Muscle of leg (tissue), 16 donors: ENCODE measurements at places on chromosomes 7 and 10. TPM values are rescaled to one million over a fixed set of nuclear protein-coding genes. Genes with fewer than 3 reads are reported as not detected.

C7orf57 gene
- 0.09 TPM for total RNA-seq

LIPN gene
- total RNA-seq: not detected

SH2B2 gene
- total RNA-seq: 4.4 TPM

MOGAT3 gene
- not detected for total RNA-seq

MALRD1 gene
- total RNA-seq: 2.7 TPM

FAM25G gene
- not detected for total RNA-seq

RBP3 gene
- total RNA-seq: not detected

KCND2 gene
- total RNA-seq: 1.3 TPM

NKX2-3 gene
- 0.62 TPM for total RNA-seq

GNAT3 gene
- not detected for total RNA-seq

MET gene
- total RNA-seq: 19.6 TPM

PDE6C gene
- not detected for total RNA-seq

MMRN2 gene
- total RNA-seq: 23.1 TPM

CRYGN gene
- 0.09 TPM for total RNA-seq

FGL2 gene
- 21.7 TPM for total RNA-seq

CYP26A1 gene
- 1.8 TPM for total RNA-seq

SH3PXD2A gene
- 33.2 TPM for total RNA-seq

GNA12 gene
- total RNA-seq: 6.6 TPM

PAX4 gene
- not detected for total RNA-seq

ANKRD61 gene
- 0.22 TPM for total RNA-seq

ACBD5 gene
- 21.2 TPM for total RNA-seq

STAG3 gene
- total RNA-seq: 1.6 TPM

CHAT gene
- total RNA-seq: not detected

SPDYE11 gene
- total RNA-seq: 0.04 TPM

WEE2 gene
- 0.09 TPM for total RNA-seq

LRRC18 gene
- total RNA-seq: 0.18 TPM

OLAH gene
- total RNA-seq: 0.13 TPM

CDH23 gene
- 4.2 TPM for total RNA-seq

C10orf67 gene
- 0.04 TPM for total RNA-seq
